ENCODE measurements at places on chromosomes 16 and 17. TPM values are rescaled to one million over a fixed set of nuclear protein-coding genes. Genes with fewer than 3 reads are reported as not detected.

C16orf96 gene
- 0.33 TPM for polyA plus RNA-seq

KRTAP1-5 gene
- not detected for polyA plus RNA-seq

AANAT gene
- 0.40 TPM for polyA plus RNA-seq

KRT40 gene
- not detected for polyA plus RNA-seq

CRYBA1 gene
- polyA plus RNA-seq: not detected

IL4R gene
- polyA plus RNA-seq: 17.6 TPM
